HCT116 (cell line): ENCODE measurements at places on chromosomes 6 and 20.
A peak's percentile ranks its signal among the peaks of the same experiment; 100 is the strongest.

GRCh38 chr20:36472637-36473090 is 68.7 kb upstream of the MYL9 start:
- peak; percentile 52 for DNase-seq

GRCh38 chr6:35496036-35496840 is 641 bp downstream of the TEAD3 start:
- no peak for DNase-seq

GRCh38 chr6:53692172-53692571 is 26.6 kb upstream of the KLHL31 start:
- DNase-seq = no peak

- DNase-seq = no peak
These were observed 48.5 kb downstream of the FHL5 start for GRCh38 chr6:96611342-96611991.

DNA sequence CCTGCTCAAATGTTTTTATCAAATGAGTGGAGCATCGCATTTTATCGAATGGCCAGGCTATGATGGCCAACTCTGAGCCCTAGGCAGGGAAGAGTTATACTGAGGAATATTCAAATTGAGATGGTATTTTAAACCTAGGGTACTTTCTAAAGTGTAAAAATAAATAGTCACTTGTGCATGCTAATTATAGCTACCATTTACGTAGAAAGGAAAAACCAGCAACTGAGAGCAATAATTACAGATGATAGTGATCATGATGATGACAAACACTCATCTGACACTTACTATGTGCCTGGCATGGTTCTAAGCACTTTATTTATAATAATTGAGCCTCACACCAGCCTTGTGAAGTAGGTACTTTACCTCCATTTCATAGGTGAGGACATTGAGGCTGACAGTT is 455.7 kb downstream of the CD83 start:
- no peak for DNase-seq

DNA sequence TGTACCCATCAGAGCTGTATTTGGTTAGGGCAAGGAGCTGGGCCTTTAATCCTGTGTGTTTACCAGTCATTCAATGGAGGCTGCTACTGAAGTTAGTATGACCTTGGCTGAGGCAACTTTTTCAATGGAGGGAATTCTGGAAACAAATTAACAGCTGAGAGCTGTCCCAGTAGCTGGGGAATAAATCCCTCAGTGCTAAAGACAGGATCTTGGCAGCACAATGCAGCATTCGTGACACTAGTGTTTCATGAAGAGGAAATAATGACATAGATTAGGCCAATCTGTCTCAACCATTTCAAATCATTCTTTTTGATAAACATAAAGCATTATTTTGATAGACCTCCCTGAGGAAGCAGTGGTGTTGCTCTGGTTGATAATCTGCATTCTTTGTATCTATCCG is 42.9 kb downstream of the GRM1 start:
- no peak for DNase-seq

- no peak for DNase-seq
These were observed 556 bp upstream of the MROH8 start for GRCh38 chr20:37179683-37180524.

DNA sequence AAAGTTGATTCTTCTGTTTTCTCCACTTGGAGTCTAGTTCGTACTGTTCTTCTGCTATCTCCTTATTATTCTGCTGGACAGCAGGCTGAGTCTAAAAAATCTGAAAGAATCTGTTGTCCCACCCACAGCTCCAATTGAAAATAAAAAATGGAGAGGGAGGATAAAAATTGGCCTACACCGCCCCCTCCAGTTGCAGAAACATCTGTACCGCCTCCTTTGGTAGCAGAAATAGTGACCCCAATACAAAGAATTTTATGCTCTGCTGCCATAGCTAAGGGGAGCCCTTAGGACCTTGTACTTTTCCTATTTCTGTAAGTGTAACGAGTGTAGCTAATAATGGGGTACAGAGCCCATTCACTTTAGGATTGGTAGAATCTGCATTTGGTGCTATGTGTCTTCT is 4.9 kb upstream of the FKBP1A start:
- DNase-seq = no peak

GRCh38 chr20:50048420-50049166 is 64.4 kb downstream of the UBE2V1 start:
- no peak for DNase-seq

- no peak for DNase-seq
These were observed 71.3 kb downstream of the ARHGAP18 start for GRCh38 chr6:129638686-129639085.

DNA sequence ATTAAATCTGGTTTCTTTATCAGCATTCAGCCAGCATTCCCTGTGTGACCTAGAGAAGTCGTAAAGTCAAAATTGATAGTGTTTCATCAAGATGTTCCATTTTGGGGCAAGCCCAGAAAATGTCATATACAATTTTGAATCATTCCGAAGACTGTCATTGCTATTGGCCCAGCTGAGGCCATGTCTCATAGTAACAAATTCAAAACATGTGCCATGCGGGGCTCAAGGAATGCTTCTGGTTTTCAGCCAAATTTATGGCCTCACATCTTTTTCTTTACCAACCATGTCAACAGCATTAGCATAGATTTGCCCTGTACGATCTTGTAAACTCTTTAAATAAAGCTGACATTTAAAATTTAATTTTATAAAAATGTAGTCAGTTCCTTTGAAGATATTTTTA is 314.7 kb downstream of the PAX1 start:
- DNase-seq = no peak

GRCh38 chr6:148747471-148748165 is 788 bp downstream of the UST start:
- no peak for DNase-seq

GRCh38 chr20:22575087-22575721 is 9.2 kb downstream of the FOXA2 start:
- DNase-seq = no peak

GRCh38 chr6:128316258-128316929 is 204.0 kb downstream of the PTPRK start:
- DNase-seq = no peak

GRCh38 chr6:11140056-11140455 is 28.5 kb upstream of the ERVFRD-1 start:
- DNase-seq = no peak

GRCh38 chr20:2140561-2140960 is 38.9 kb downstream of the STK35 start:
- no peak for DNase-seq

DNA sequence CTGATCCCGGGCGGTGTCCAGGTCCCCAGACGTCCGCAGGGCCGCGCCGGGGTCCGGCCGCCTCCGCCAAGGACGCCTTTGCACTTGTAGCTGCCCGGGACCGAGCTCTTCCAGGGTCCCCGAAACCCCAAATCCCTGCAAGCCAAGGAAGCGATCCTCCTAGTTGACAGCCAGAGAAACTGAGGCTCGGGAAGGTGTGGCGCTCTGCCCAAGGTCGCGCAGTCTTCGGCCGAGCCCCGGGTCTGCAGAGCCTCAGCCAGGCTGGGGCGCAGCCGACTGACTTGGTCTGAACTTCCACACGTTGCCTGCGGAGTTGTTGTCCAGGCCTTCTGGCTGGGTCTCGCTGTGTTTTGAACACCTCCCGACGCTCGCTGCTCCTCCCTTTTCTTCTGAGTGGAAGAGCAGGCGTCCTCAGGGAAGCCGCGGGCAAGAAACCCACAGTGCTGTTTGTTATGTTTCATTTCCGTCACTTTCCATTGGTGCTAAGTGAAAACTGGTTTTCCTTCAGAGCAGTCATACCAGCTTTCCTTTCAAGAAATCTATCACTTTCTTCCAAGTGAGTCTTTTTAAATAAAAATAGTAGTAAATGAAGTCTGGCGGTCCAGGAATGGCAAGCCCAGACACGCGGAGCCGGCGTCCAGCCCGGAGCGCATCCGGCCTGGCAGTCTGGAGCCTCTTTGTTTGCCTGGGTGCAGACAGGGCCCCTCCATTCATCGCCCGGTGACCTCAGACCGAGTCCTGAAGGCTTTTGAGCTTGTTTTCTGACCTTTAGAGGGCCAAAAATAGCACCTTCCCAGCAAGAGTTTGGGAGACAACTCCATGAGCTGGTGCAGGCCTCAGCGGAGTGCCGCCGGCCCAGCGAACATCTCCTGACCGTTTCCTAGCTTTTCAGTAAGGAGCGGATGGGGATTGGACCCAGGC is 698 bp downstream of the FAM210B start:
- DNase-seq = no peak

- DNase-seq = no peak
These were observed 7.5 kb upstream of the FOXP4 start for GRCh38 chr6:41538556-41539182.

DNA sequence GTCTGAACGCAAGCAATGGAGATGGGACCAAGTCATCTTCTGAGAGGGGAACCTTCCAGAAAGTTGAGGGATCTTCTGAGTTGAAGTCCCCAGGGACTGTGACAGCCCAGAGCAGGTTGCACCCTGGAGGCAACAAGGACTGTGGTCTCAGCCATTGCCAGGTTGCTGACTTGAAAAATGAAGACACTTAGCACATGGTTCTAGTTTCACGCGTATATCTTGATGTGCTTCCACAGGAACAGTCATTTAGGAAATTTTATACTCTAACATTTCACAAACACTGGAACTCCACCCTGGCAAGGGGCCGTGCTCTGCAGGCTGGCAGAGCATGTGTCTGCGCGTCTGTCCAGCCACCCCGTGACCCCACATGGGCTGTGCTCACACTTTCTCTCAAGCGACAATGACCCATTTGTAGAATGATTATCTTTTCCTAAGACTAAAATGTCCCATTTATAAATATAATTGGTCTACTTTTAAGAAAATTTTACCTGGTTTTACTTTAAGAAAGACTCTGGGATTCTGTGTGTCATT is 157.0 kb downstream of the ERMARD start:
- no peak for DNase-seq

DNA sequence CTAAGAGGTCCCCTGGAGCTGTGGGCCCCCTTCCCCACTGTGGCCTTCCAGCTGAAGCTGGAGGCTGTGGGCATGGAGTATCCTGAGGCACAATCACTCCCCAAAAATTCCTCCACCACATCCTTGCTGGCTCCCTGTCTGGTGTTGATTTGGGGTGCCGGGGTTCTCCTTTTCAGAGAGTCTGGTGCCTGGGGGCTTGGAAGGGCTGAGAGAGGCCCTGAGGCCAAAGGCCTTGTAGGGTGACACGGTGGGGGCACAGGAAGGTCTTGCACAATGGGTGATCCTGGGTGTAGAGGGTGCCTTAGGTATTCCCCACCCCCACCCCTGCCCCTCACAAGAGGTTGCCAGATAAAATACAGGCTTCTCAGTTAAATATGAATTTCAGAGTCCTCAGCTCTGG is 33.2 kb upstream of the VEGFA start:
- no peak for DNase-seq

DNA sequence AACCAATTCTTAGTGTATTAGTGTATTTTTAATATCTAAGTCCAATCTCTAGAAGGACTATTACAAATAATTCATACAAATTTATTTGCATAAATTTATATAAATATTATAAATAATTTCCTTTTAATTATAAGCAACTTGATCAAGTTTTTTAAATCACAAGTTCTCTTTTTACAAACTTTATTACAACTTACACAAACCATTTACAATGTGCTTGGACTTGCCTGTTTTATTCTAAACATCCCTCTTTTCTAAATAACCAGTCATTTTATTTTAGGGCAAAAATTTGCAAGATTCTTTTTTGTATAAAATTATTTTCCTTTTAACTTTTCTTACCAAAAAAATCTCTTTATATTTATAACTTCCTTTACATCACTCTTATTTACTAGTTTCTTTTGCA is 83.5 kb upstream of the SYNCRIP start:
- peak; percentile 19 for DNase-seq

DNA sequence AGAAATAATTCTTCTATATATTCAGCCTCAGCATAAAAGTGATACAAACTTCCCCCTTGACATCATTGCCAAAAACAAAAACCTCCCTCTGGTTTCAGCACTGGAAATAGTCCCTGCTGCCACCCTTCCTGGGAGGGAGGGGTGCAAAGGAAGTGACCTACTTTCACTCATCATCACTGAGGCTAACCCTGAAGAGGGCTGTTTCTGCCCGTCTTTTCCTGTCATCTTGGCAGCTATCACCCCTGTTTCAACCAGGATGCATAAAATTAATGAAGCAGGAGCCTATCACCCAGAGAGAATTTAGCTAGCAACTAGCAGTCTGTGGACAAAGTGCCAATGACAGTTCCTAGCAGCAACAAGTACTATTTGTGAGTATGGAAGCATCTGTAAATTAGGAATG is 397.8 kb downstream of the LAMA2 start:
- DNase-seq = no peak

DNA sequence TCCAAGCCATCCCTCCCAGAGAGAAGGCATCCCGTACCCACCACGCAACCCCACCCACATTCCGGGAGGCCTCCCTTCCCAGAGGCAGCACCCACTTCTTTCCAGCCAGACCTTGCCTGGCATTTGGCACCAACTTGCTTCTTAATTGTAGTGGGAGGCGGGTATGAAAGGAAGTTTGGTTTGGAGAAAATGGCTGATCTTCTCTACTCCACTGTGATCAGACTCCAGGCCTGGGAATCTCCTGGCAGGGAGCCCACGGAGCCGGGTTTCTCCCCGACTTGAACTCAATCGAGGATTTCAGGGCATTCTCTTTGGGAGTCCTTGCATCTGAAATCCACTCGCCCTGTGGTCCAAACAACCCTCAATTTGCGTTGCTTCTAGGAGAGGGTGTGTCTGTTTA is 107.1 kb downstream of the ZDHHC14 start:
- no peak for DNase-seq

GRCh38 chr6:26457264-26457805 is 420 bp upstream of the BTN2A1 start:
- DNase-seq = no peak

- no peak for DNase-seq
These were observed 178.4 kb upstream of the EYA4 start for GRCh38 chr6:133062696-133063306.

- DNase-seq = no peak
These were observed 2.1 kb downstream of the TSPYL4 start for GRCh38 chr6:116251568-116252384.

GRCh38 chr20:50284811-50285375 is 94.3 kb downstream of the CEBPB start:
- no peak for DNase-seq

GRCh38 chr6:98831057-98831958 is 3.1 kb upstream of the POU3F2 start:
- DNase-seq = no peak

DNA sequence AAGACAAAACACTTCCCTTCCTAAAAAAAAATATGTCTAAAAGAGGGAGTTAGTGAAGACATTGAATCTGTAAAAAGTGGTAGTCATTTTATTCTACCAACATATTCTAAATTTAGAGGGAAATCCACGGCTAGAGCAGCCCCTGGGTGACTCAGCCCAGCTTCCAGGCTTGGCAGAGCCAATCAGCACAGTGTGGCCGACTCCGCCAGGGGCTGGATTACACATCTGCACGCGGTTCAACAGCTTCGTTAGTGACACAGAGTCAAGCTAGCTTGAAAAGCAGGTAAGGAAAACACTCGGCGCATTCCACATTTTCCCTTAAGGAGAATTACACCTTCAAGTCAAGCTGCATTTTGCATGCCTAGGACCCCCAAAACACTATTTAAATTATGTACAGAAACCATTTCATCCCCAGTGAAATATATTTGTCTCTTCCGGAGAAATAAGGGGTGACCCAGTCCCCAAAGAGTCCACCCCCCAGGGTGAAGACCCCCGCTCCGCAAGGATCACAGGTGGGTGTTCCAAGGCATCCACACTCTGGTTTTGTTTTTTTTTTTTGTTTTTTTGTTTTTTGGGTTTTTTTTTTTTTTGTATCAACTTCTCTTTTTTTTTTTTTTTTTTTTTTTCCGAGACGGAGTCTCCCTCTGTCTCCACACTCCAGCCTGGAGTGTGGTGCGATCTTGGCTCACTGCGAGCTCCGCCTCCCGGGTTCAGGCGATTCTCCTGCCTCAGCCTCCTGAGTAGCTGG is 58.4 kb upstream of the ARID1B start:
- peak; percentile 69 for DNase-seq
